ENCODE measurements at places on chromosomes 11 and 22. TPM values are rescaled to one million over a fixed set of nuclear protein-coding genes. Genes with fewer than 3 reads are reported as not detected.

The DERL3 gene
- 1.3 TPM for total RNA-seq

The RTN4RL2 gene
- total RNA-seq = 0.14 TPM

The WBP2NL gene
- not detected for total RNA-seq

The SYNGR1 gene
- 1.0 TPM for total RNA-seq

The APOL6 gene
- 14.6 TPM for total RNA-seq

The MOV10L1 gene
- 19.4 TPM for total RNA-seq

The F2 gene
- total RNA-seq = not detected

The OR8G5 gene
- total RNA-seq = not detected

The ALG9 gene
- total RNA-seq = 31.8 TPM

The GPR83 gene
- not detected for total RNA-seq

The BCO2 gene
- 0.68 TPM for total RNA-seq

The ANKK1 gene
- not detected for total RNA-seq

The SLC22A6 gene
- total RNA-seq = not detected

The C11orf86 gene
- total RNA-seq = not detected

The APOA5 gene
- total RNA-seq = not detected

The TSKU gene
- 8.7 TPM for total RNA-seq

The DEUP1 gene
- total RNA-seq = not detected

The PDHX gene
- total RNA-seq = 27.4 TPM

The SLC25A22 gene
- total RNA-seq = 7.1 TPM

The ROBO3 gene
- 17.2 TPM for total RNA-seq

The TRIM49D2 gene
- total RNA-seq = not detected

The SEC14L6 gene
- 0.05 TPM for total RNA-seq

The OR51E1 gene
- not detected for total RNA-seq

The NLRP14 gene
- total RNA-seq = not detected

The BTBD18 gene
- not detected for total RNA-seq
